ENCODE measurements at places on chromosomes 3 and 15. TPM values are rescaled to one million over a fixed set of nuclear protein-coding genes. Genes with fewer than 3 reads are reported as not detected.

GRCh38 chr3:145519398-145520047, 641.5 kb downstream of the PLOD2 start:
- no peak for DNase-seq

DNA sequence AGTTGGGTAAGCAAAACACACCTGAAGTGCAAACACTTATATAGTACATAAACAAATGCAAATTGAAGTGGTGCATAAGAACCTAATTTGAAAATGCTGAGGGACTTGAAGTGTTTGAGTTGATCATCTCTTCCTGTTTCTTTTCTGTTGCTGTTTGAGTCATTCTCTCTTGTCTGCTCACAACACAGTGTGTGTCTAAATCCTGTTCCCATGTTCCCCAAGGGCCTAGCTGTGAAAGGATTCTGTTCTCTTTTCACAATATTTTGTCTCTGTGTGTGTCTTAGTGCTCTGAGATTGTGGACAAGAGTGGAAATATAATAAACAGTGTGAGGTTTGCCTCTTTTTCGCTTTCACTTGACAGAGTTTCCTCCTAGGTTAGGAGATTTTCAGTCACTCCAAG, 6.1 kb downstream of the CD96 start:
- DNase-seq, result no peak

- DNase-seq, result peak; percentile 16
Measured at GRCh38 chr3:128307029-128307633, 153.8 kb downstream of the EEFSEC start.

GRCh38 chr3:184874709-184875644, 63.0 kb downstream of the VPS8 start:
- DNase-seq, result peak; percentile 39

The WDR72 gene
- not detected for total RNA-seq
